ENCODE measurements at places on chromosomes 11 and 22.

- no peak for DNase-seq
Observed at GRCh38 chr11:206002-206384, 1.2 kb downstream of the BET1L start.

DNA sequence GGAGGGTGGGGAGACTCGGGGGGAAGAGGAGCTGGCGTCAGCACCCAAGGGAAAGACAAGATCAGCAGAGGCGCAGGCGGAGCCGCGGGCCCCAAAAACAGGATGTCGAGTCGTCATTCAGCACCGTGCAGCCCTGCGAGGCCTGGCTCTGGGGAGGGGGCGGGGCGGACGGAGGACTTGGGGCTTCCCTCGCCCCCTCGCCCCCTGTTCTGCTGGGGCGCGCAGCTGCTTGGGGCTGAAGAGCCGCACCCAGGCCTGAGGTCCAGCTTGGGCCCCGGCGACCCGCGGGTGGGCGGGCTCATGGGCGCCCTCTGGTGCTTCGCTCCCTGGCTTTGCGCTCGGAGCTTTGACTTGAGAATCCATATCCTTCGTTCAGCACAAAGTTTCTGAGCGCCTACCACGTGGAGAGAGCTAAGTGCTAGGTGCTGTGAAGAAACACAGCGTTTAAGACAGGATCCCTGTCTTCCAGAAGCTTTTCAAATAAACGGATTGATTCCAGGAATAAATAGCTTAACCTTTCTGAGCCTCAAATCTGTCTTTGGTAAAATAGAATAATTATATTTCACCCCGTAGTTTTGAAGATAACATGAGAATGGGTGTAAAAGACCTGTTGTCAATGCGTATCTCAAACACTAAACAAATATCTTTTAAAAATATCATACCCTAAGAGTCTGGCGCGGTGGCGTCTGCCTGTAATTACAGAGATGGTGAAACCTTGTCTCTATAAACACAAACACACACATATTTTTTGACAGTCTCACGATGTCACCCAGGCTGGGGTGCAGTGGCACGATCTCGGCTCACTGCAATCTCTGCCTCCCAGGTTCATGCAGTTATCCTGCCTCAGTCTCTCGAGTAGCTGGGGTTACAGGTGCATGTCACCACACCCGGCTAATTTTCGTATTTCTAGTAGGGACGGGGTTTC, 929 bp upstream of the RHOG start:
- peak; percentile 93 for DNase-seq

- no peak for DNase-seq
Observed at GRCh38 chr11:17036666-17037658, 22.7 kb upstream of the PLEKHA7 start.

GRCh38 chr11:45058647-45058950, 87.8 kb upstream of the PRDM11 start:
- DNase-seq: no peak

DNA sequence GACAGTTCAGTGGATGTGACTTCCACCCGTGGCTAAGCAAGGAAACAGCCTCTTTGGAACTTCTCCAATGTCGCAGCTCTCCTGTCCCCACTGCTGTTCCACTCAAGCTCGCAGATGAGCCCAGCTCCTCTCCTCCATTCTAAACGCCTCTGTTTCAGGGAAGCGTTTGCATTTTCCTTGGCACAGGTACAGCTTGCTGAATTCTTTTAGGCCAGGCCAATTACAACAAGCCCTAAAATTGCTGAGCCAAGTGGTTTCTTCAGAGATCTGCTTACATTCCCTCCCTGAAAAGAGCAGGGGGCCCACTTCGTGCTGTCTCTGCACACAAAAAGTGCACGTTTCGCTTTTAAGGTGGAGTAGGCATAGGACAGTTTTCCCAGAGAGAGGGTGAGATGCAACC, 91.5 kb upstream of the BLID start:
- no peak for DNase-seq

- DNase-seq: no peak
Observed at GRCh38 chr11:74646954-74647353, 54.6 kb downstream of the POLD3 start.

DNA sequence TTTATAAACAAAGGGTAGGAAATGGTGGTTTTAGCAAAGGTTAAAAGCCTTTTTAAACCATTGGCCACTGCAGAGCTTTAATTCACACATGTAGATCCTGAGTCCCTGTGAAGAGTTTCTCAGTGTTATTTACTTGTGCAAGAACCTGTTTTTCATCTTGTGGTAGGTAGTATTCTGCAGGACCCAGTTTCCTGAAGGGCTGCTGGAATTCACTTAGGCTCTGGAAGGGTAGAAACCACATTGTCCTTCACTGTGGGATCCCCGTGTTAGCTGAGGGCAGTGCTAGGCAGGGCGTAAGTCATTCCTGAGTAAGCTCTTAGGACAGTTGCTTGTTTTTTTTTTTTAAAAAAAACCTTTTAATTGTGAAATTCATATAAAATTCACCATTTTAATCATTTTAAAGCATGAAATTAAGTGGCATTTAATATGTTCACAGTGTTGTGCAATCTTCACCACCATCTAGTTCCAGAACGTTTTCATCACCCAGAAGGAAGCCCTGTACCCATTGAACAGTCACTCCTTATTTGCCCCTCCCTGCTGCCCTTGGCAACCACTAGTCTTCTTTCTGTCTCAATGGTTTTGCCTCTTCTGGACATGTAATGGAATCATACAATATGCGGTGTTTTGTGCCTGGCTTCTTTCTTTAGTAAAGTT, 77.7 kb downstream of the C22orf31 start:
- no peak for DNase-seq

DNA sequence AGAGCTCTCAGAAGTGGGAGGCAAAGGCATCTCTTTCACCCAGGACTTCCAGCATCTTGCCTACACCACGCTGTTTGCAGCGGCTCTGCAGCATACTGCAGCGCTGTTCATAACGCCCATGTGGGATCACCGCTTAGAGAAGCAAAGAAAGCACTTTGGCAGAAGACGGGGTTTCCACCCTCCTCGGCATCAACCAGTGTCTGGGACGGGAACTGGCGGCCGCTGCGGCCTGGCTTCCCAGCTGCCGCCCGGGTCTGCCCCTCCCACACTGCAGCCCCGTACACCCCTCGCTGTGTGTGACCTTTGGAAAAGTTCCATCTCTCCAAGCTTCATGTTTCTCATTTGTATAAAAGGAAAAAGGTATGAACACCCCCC, 545 bp upstream of the TIRAP start:
- DNase-seq: peak; percentile 67

GRCh38 chr11:12800032-12800671, 125.9 kb downstream of the TEAD1 start:
- no peak for DNase-seq

DNA sequence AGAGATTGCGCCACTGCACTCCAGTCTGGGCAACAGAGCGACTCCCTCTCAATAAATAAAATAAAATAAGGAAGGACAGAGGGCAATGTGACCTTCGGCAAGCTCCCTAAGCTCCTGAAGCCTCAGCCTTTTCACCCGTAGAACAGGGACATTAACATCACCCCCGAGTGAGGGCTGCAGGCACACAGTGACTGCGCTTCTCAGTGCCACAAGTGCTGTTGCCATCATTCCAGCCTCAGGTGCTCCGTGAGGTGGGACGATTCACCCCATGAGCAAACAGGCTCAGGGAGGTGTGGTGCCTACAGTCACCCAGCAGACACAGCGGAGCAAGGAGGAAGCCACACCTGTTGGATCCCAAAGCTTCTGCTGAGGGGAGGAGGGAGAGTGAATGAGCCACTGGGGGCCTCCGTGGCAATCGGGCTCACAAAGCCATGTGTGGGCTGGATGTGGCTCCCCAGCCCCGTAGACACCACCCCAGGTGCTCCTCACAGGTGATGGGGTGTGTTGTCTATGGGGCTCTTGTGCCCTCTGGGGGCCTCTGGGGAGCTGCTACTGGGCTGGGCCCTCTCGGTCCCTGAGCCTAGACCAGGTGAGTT, 9.1 kb upstream of the TCF20 start:
- DNase-seq: no peak

GRCh38 chr11:88597387-88597786, 259.9 kb upstream of the CTSC start:
- no peak for DNase-seq

DNA sequence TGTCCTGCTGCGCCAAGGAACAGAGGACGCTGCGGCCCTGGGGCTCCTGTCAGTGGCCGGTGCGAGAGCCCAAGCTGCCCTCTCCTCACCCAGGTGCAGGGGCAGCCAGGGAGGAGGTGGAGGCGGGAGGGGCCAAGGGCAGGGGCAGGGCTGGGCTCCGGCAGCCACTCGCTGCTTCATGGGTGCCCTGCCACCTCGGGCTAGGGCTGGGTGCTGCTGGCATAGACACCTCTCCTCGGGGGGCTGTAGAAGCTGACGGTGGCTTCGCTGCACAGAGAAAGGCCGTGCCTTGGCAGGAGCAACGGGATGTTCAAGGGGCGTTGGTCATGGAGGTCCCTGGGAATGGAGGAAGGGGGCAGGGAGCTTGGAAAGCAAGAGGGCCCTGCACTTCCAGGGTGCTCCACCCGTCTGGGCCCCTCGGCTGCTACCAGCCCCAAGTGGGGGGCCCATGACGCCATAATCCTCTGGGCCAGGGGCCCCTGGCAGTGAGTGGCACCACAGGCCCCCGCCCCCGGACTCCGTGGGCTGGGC, 1.6 kb upstream of the TBX1 start:
- no peak for DNase-seq

DNA sequence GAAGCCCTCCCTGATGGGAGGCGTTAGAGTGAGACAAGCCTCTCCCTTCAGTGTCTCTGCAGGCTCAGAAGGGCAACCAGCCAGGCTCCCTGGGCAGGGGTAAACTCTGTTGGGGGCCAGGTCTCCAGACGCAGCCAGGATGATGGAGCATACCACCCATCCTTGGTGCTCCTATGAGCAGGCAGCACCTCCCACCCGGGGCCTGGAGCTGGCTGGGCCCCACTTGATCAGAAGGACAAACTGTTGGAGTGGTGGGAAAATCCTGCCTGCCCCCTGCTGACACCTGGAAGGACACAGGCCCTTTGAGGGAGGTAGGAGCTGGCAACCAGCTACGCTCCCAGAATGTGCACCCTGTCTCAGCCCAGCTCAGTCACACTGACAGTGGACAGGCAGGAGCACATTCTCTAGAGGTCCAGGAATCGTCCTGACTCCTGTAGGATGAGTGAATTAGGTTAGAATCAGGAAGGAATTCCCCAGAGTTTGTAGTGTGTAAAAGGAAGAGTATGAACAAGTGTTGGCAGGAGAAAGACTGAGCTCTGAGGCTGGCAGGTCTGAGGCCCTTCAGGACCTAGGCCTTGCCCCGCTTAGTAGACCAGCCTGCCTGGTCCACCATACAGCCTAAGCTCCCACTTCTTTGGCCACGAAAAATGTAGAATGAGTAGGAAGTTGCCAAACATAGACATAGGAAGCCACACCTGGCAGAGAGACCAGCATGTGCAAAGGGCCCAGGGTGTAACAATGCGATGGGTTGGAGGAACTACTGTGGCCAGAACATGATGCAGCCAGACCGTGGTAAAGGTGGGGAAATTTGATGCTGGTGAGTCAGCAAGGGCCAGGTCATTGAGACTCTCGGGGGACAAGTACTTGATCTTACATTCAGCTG, 19.1 kb downstream of the ARHGEF17 start:
- no peak for DNase-seq

Measured in stimulated activated naive CD4-positive, alpha-beta T cell (primary cell).